IMR-90 (cell line): ENCODE measurements at places on chromosomes 5 and 9. TPM values are rescaled to one million over a fixed set of nuclear protein-coding genes. Genes with fewer than 3 reads are reported as not detected.

The LCN9 gene
- not detected in 2 replicates for polyA plus RNA-seq

The ENTPD8 gene
- polyA plus RNA-seq, result 0.07 TPM in 2 replicates

The WDR31 gene
- 0.19 and 0.29 TPM in 2 replicates for polyA plus RNA-seq

The FSTL4 gene
- polyA plus RNA-seq, result not detected in 2 replicates

The ARHGEF39 gene
- polyA plus RNA-seq, result 2.1 and 2.8 TPM in 2 replicates

The FBP2 gene
- polyA plus RNA-seq, result not detected in 2 replicates

The CNTFR gene
- polyA plus RNA-seq, result not detected in 2 replicates

DNA sequence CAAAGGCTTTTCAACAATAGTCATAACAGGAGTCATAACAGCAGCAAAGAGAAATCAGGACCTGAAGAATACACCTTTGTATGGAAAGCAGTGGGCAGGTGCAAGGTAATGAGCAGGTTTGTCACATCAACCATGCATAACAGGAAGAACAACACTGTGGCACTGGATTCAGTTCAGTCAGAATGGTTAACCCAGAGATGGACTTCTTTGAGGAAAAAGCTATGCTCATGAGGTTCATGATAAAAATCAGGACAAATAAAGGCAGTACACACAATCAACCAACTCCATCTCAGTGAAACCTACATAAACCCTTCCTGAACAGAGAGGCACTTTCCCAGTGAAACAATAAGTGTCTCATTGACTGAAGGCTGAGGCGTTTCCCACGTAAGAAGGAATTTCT lies 27.0 kb downstream of the ABITRAM start:
- no peak for DNase-seq

DNA sequence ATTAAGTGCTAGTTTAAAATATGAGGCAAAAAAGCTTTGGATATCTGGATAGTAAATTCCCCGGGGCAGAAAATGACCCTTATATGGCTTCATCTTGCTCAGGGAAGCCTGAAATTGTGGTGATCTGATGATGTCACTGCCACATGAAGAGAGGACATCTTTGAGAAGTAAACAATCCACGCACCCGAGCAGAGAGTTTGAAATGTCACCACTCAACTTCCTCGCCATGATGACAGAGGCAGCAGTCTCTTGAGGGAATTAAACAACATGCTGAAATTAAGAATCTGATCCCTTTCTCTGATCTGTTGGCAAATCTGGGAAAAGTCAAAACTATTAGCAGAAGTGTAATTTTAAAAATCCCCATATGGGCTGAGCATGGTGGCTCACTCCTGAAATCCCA lies 110.0 kb downstream of the TLE1 start:
- no peak for DNase-seq

- DNase-seq, result no peak
These were observed 319.7 kb downstream of the NFIB start for GRCh38 chr9:13994240-13994639.

- DNase-seq, result no peak
These were observed 12.5 kb downstream of the ARAP3 start for GRCh38 chr5:141669520-141669919.

- DNase-seq, result no peak
These were observed 106.1 kb upstream of the SLC44A1 start for GRCh38 chr9:105138306-105138801.

DNA sequence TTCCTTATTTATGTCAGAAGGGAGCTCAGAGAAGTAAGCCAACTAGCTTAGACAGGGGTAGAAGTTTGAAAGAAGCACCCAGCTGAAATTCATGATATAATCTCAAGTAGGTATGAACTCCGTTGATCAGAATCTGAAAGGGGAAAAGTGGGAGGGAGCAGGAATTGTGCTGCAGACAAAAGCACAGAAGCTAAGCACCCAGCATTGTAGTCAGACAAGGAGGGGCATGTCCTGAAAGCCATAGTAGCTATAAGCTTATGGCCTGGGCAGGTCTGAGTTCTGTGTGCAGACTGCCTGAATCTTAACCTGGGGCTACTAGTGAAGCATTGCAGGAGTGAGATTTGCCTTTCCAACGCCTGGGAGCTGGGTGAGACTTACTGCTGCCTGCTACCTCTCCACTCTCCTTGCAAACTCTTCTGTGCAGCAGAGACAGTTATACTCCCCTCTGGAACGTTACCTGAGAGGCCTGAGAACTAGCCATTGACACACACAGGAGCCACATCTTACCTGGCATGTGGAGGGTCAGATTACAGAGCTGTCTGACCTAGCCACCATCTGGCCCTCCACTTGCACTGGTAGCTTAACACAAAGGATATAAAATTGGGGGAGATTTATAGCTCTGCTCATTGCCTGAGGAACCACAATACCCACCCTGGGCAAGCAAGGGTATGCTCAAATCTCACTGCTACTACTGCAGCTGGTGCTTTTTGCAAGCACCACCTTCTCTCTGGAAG lies 9.8 kb upstream of the CYLC2 start:
- DNase-seq, result no peak

- DNase-seq, result no peak
These were observed 125.5 kb downstream of the STARD4 start for GRCh38 chr5:111386832-111387162.

- no peak for DNase-seq
These were observed 38.2 kb upstream of the POMT1 start for GRCh38 chr9:131464354-131465000.

- DNase-seq, result no peak
These were observed 265.2 kb downstream of the MAT2B start for GRCh38 chr5:163770625-163771024.

DNA sequence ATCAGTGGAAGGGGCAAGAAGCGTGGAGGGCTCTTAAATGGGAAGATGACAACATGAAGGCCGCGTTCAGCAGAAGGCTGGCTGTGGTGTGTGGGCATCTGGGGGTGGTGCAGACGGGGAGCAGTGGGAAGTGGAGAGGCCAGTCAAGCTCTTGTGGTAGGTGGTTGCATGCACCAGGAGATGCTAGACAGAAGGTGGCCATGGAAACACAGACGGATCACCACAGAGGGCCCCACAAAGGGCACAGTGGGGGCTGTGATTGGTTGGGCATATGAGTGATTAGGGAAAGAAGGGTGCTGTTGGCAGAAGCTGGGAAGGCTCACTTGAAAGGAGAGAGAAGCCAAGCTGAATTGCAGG lies 14.7 kb downstream of the MTMR12 start:
- no peak for DNase-seq

DNA sequence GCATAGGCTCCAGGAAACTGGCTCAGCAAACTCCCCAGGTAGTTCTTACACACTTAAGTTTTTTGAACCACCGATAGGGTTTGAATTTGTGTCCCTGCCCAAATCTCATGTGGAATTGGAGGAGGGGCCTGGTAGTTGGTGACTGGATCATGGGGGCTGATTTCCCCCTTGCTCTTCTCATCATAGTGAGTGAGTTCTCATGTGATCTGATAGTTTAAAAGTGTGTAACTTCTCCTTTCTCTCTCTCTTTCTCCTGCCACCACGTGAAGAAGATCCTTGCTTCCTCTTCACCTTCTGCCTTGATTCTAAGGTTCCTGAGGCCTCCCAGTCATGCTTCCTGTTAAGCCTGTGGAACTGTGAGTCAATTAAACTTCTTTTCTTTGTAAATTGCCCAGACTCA lies 22.4 kb upstream of the HACD4 start:
- DNase-seq, result no peak

DNA sequence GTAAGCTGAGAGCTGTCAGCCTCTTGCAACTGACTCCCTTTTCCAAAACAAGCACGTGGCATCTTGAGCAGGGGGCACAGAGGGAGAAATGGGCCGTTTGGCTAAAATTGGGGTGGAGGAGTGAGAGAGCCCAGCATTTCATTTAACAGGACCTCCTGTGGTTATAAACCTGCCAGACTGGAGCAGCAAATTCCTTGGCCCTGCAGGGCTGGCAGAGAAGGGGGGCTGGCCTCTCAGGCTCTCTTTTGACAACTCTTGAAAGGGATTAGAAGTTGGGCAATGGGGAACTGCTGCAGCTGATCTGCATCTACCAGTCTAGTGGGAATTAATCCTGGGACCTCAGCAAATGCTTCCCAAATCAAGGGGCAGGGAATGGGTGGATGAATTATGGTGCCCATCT lies 7.2 kb upstream of the POU4F3 start:
- no peak for DNase-seq
